ENCODE measurements at places on chromosomes 7 and 10.

DNA sequence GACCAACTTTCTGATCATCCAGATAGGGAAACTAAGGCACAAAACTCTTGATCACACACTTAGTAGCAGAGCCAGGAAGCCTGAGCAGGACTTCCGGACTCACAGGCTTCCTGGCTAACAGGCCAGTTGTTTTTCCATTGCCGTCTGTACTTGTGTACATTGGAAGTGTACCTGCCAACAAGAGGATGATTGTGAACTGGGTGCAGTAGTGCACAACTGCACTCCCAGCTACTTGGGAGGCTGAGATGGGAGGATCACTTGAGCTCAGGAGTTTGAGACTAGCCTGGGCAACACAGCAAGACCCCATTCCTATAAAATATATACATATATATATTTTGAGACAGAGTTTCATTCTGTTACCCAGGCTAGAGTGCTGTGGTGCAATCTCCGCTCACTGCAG lies 35.2 kb upstream of the OTUD1 start:
- DNase-seq = no peak

DNA sequence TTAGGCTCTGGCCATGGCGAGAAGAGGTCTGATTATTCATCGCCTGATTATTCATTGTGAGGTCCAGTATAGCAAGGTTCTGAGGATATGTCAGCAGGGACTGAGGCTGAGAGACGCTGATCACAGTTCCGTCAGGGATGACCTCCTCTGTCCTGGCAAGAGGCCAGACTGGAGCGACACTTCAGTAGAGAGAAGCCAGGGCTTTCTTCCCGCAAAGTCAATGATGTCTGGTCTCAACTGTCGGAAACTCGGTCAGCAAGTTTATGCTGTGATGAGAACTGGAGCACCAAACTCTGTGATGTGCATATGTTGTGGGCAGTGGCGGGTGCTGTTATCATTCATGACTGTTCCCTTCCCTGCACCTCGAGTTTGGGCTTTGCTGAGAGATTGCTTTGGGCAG lies 29.0 kb upstream of the GNA12 start:
- no peak for DNase-seq

DNA sequence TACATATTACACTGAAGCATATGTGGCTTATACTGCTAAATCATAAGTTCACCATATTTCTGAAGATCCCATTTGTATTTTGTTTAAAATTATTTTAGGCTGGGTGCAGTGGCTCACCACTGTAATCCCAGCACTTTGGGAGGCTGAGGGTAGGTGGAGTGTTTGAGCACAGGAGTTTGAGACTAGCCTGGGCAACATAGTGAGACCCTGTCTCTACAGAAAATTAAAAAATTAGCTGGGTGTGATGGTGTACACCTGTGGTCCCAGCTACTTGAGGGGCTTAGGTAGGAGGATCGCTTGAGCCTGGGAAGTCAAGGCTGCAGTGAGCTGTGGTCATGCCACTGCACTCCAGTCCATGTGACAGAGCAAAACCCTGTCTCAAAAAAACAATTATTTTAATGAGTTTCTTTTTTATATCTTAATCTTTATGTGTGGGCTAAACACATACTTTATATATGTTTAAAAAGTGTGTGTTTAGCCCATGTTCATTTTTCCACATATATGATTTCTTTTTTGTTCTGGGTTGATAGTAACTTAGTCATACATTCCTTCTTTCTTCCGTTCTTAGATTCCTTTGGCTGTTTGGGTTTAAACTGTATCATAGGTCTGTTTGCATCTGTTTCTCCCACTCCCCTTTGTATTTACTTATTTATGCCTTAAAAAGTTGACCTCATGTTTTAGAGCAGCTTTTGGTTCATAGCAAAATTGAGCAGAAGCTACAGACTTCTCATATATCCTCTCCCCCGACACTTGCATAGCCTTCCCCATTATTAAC lies 33.5 kb downstream of the RSBN1L start:
- no peak for DNase-seq

GRCh38 chr10:18456984-18457383 lies 194.4 kb downstream of the NSUN6 start:
- no peak for DNase-seq

DNA sequence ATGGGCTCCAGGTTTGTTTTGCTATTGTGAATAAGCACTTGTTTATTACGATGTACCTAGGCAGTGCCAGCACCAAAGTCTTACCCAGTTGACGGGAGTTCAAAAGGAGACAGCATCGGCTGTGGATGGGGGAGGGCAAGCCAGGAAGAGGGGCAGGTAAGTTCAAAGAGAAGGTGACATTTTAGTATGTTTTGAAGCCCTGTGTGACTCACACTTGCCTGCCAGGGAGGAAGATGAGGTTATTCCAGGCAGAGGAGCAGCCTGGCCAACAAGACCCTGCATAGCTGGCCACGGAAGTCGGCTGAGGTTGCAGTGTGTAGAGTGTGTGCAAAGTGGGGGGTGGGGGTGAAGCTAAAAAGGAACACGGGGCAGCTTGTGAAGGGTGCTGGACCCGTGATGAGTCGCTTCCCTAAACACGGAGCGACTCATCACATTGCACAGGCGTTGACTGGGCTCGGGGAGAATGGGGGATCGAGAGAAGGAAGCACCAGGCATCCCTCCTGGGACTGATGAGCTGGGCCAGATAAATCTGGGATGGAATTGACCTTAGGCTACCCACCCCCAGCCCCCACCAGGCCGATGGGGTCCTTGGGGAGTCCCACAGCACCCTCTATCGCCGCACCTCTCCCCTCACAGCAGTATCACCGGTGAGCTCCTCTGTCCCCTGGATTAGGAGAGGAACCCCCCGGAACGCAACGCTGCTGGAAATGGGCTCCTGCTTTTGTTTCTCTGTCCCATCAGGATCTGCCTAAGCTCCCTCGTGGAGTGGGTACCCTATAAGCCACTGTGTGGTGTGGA lies 97.9 kb upstream of the IKZF1 start:
- peak; percentile 24 for DNase-seq

DNA sequence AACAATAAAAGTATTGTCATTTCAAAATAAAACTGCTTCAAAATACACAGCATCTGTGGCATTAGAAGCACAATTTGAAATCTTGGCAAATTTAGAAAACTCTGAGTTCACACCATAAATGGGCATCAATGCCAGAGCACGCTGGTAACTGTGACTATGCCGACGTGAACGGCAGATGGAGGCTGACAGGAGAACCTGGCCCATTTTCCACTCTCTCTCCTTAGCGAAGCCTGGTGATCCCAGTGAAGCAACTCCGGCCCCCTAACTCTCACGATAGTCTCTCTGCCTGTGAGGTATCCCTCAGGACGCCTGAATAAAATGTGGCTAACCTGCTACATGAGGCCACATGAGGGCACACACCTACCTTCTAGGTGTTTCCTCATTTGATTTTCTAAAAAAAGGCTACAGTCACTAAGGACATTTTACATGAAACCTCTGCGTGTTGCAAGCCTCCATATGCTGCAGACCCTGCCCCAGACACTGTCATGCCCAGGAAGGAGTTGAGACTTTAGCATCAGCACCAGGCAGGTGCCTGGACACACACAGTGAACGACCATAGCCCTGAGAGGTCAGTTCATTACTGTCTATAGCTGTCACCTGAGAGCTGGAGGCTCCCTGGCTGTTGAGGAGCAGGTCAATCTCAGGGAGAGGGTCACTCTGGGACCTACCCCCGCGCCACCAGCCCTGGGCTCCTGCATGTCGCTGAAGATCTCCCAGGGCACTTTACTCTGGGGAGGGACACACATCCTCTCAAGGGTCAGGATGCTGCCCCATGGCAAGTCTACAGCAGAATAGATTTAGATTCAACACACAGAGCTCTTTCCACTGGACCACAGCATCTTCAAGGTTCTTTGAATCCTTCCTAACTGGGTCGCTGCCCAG lies 62.9 kb upstream of the CAMK2B start:
- DNase-seq = no peak

DNA sequence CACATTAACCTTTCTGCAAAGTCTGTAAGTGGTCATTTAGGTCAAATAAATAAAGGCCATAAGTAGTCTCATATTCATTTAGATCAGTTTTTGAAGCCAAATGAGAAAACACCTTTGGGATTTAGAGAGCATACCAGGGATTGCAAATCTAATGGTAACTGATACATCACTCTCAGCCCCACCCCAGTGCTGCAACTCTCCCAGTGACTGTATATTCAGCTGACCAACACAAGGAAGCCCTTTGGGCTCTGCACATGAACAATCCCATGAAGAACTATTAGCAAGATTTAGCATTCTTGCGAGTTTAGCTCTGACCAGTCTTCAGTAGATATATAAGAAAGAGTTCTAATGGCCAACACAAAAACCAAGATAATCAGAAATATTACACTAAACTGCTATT lies 252.3 kb downstream of the CSTF2T start:
- no peak for DNase-seq

DNA sequence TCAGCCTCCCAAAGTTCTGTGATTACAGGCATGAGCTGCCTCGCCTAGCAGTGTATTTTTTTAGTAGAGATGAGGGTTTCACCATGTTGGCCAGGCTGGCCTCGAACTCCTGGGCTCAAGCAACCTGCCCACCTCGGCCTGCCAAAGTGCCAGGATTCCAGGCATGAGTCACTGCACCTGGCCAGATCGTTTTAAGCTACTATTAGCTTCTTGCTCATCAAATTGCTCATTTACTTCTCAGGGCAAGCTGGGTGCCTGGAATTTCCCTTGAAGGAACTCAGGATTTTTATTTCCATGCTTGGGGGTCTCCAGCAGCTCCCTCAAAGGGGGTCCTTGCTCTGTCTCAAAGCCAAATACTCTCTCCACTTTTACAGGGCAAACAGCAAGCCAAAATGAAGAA lies 798.0 kb upstream of the AUTS2 start:
- no peak for DNase-seq

DNA sequence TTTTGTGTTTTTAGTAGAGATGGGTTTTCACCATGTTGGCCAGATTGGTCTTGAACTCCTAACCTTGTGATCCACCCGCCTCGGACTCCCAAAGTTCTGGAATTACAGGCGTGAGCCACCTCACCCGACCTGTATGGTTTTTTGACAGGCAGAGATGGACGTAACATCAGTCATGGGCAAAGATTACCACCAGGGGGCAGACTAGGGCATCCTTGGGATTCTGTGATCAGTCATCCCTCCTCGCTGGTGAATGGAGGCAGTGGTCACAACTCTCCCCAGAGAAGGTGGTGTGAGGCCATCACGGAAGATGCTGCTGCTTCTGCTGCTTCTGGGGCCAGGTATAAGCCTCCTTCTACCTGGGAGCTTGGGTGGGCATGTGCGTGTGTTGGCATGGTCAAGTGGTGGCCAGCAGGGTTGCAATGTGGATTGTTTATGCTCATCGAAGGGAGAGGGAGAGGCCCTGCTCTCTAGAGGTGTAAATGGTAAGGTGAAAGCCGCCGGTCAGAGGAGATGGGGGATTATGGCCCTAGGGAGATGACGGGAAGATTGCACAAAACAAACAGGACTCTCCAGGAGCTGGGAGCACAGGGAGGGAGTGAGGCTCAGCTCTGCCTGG lies 122.7 kb upstream of the PRSS1 start:
- DNase-seq = peak; percentile 64

DNA sequence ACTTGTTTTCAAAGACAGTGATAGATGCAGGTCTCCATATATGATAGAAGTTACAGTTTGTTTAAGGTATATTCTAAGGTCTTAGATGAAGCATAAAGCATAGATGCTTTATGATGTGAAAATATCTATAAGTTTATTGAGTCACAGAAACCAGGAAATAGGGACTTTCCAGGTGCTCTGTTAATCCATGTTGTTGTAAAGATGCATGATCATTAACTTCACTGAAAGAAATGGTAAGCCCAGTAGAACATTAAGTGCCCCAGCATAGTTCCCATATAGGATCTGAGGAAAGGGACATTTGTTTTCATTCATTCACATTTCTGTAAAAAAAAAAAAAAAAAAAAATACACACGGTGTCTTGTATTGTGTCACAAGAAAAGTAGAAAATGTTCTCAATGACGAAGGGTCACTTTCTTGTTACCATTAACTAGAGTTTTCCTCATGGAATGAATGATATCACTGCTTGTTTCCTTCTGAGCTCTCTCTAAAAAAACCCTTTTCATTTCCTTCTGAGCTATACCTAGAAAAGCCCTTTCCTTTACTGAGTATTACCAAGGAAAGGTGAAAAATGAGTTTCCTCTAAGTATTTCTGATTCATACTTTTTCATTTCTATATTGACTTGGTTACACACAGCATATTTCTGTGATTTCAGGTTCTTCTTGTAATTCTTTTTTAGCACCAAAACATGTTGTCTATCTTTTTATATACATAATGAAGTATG lies 105.2 kb downstream of the MACC1 start:
- no peak for DNase-seq

GRCh38 chr10:7795605-7796004 lies 7.6 kb downstream of the ATP5F1C start:
- no peak for DNase-seq

DNA sequence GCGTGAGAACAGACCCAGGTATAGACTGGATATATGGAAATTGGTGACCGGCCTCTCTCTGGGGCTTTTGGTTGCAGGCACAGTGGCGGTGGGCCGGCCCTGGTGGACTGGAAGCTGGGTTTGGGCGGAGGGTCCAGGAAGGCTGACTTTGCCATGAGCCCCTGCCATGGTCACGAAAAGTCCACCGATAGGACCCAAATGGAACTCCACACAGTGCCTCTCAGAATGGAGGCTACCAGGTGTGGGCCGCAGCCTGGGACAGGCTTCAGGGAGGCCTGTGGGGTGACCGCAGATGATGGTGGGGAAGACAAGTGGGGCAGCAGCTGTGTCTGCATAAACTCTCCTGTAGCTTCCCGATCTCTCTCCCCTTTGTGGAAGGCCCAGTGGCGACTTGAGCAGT lies 123.2 kb downstream of the DNAJB6 start:
- no peak for DNase-seq

GRCh38 chr7:41163991-41164390 lies 538.9 kb downstream of the INHBA start:
- no peak for DNase-seq

- DNase-seq = no peak
Measured at GRCh38 chr7:81492910-81493309, 276.9 kb downstream of the HGF start.

- no peak for DNase-seq
Measured at GRCh38 chr7:132750530-132751217, 174.4 kb upstream of the PLXNA4 start.

DNA sequence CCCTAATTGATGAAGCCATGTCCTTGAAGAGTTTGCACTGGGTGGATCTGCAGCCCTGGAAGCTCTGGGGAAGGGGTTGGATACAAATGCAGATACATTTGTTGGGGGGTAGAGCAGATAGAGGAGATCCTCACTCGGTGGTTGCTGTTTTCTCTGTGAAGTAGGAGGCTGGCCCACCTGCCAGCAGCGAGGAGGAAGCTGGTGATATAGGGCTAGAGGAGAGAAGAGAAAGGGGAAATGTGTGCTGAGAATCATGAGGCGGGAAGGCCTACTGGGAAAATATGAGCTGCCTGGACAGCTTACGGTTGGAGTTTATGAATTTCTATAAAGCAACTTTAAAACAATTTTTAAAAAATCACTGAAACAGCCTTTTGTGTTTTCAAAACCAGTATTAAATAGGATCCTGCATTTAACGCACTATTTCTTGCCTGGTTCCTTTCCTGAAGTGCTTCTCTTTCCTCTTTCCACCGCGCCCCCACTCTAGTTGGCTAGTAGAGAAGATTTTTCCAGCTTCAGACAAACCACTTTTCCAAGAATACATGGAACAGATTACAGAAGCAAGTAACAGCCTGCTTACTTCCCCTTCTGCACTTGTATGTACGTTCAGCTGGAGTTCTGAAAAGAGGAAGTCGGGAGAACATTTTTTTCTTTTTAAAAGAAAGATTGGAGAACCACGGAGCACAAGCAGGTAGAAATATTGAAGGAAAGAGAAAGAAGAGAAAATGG lies 100.6 kb upstream of the GLCCI1 start:
- no peak for DNase-seq

- no peak for DNase-seq
Measured at GRCh38 chr10:11140963-11141362, 123.3 kb downstream of the CELF2 start.

- no peak for DNase-seq
Measured at GRCh38 chr10:132098539-132099388, 33.0 kb downstream of the JAKMIP3 start.
